ENCODE measurements at places on chromosomes 11 and 22.

GRCh38 chr11:62394825-62395538, 23.9 kb upstream of the SCGB1A1 start:
- DNase-seq = no peak

GRCh38 chr11:132486060-132486459, 1046.2 kb downstream of the OPCML start:
- DNase-seq = no peak

- no peak for DNase-seq
These were observed 132.4 kb downstream of the MN1 start for GRCh38 chr22:27668828-27669797.

DNA sequence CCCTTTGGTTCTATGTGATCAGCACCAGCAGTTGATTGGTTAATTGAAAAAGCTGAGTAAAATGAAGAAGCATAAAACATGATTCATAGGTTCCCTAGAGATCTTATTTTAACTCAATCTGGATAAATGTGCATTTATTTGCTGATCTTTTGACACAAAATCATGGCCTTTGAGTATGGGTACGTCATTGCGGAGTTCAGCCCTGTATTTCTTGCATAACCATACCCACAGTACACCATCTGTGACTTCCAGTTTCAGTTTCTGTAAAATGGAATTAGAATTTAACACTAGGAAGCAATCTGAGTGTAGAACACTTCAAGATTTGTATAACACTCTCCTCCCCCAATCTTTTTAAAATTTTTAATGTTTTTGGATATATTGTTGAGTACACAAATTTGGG, 358.2 kb downstream of the DDX10 start:
- no peak for DNase-seq

DNA sequence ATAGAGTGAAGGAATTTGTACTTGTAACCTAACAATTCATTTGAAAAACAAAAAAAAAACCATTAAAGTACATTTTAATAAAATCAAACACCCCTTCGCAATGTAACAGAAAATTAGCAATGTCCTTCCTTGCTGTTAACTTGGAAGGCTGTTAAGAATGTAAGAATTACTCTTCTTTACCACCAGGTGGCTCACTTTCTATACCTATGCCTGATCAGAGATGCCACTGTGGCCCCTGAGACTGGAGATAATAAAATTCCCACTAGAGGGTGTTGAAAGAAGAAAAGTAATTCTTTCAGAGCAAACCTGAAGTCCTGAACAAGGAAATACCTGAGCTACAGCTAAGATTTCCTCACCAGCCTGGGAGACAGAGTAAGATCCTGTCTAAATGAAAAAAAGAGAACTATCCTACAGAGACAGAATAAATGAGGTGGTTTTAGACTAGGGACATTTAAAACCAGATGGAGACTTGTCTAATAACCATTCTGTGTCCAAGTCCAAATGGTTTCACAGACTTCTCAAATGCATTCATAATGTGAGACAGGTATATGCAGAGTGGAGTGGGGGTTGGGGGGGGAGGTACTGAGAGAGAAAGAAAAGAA, 1089.3 kb downstream of the FAM181B start:
- no peak for DNase-seq

GRCh38 chr11:47132981-47133380, 43.7 kb downstream of the ARFGAP2 start:
- DNase-seq = no peak

DNA sequence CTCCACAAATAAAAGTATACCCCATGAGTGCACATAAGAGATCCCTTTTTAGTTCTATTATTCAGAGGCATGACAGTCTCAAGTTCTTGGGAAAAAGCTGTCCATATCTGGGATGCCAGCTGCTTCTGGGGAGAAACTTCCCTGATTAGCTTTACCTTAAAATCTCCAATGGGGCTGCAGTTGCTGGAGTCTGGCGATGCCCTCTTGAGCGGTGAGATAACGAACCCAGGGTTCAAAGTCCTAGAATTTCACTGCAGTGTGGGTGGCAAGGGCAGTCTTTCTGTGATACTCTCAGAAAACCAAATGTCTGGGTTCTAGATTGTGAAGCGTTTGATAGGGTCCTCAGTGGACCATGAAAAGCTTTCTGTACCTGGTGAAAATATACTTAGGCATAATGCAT, 7.4 kb upstream of the PRR33 start:
- no peak for DNase-seq

GRCh38 chr11:57417056-57417455, 9.9 kb downstream of the SLC43A3 start:
- no peak for DNase-seq

DNA sequence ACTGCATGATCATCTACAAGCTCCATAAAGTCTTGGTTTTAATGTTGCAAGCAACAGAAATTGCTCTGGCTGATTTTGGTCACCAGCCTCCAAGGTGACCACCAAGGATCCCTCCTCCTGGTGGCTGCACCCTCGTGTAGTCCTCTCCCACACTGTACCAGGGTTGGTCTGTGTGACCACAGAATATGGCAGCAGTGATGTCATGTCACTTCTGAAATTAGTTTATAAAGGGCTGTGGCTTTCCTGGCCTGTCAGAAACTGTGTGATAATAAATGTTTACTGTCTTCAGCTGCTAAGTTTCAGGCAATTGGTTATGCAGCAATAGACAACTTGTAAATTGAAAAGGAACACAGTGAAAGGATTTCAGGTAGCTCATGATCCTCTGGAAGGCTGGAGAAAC, 5.3 kb upstream of the PRDM11 start:
- DNase-seq = no peak

DNA sequence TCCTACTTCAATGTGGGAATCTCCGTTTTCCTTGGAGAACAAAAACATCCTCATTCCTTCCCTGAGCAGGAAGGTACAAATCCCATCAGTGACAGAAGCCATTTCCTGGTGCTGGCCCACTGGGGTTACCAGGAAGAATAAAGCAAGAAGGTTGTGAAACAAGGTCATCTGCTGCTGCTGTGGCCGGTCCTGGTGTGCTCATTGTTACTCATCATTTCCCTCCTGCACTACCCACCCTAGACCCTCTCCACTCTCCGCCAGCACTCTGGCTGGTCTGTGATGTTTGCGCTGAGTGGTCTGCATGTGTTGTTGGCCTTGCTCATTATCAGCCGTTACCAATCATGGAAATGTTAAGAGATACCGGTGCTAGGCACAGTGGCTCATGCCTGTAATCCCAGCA, 37.0 kb downstream of the OSBP2 start:
- DNase-seq = no peak

DNA sequence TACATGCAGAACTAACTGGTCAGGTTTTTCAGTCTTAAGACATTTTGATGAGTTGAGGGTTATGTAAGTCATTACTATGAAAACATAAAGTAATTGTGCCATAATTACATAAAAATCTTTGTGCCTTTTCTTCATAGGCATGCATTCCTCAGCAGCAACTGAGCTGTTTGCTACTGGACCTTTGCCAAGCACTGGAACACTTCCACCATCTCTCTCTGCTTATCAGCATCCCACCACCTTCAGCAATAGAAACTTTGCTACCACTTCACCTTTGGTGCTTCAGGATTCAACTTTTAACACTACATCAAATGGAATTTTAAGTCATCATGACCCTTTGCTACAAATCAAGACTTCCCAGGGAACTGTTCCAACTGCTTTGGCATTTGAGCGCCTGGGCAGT, 39.0 kb downstream of the QSER1 start:
- no peak for DNase-seq

GRCh38 chr11:71223671-71224660, 28.4 kb downstream of the SHANK2 start:
- no peak for DNase-seq

DNA sequence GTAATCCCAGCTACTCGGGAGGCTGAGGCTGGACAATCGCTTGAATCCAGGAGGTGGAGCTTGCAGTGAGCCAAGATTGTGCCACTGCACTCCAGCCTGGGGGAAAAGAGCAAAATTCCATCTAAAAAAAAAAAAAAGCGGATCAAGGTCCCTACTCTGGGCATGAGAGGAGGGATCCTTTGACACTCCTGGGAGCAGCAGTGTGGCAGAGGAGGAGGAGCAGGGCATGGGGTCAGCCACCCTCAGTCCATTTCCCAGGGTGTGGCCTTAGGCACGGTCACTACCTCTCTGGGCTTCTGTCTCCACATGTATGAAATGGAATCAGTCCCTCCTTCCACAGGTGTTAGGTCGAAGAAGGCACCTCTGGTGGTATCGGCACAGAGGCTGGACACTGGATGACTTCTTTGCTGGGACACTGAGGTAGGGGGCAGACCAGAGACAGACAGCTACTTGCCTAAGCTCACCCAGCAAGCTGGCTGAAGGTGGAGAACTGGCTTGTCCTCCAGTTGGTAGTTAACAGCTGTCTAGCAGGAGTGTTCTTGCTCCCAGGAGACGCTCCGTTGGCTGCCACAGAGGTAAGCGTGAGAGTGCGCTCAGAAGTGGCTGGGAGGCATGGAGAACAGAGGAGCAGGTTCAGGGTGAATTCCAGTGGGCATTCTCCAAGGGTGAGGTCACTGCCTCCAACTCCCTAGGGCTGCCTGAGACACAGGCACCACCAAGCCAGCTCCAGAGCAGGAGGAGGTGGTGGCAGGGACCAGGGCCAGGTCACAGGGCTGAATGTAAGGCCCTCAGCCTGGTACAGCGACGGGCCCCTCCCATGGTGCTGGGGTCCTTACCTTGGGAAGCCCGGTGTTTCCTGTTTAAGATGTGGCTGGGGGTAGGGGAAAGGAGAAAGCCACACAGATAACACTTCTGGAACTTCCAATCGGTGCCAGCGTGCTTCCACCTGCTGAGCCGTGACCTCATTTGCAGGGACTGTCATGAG, 19.5 kb downstream of the TXN2 start:
- DNase-seq = peak; percentile 35

DNA sequence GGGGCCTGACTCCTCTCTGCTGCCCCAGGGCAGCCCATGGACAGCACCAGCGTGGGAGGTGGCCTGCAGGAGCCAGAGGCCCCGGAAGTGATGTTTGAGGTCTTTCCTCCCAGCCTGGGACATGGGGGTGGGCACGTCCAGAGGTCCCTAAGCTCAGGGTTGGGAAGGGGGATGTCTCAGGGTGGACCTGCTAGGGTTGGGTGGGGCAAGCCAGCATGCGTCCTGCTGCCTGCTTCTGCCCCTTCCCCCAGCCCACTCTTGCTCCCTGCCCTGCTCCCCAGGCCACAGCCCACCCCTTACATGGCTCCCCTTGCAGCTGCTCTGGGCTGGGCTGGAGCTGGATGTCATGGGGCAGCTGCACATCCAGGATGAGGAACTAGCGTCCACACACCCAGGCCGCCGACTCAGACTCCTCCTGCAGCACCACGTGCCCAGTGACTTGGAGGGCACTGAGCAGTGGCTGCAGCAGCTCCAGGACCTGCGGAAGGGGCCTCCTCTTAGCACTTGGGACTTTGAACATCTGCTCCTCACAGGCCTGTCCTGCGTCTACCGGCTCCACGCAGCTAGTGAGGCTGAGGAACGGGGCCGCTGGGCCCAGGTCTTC, 1.3 kb downstream of the FAM180B start:
- DNase-seq = no peak

DNA sequence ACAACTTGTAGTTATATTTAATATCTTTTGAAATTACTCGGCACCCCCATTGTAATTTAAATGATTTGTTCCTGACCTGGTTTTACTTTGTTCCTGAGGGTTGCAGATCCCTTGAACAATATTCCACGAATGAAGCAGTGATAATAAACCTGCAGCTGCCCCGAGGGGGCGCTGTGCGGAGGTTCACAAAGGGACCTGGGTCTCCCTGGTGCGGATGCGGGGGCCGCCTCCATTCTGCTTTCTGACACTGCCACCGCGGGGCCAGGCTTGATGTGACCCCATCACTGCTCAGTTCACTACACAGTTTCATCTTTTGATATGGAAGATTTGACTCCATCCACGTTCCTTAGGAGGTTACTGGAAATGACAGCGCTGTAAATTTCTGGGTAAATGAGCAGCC, 62.9 kb upstream of the PRODH start:
- no peak for DNase-seq

GRCh38 chr11:119344291-119345010, 2.1 kb downstream of the MFRP start:
- DNase-seq = no peak

- peak; percentile 75 for DNase-seq
These were observed 5.7 kb upstream of the SULT4A1 start for GRCh38 chr22:43867839-43868635.

DNA sequence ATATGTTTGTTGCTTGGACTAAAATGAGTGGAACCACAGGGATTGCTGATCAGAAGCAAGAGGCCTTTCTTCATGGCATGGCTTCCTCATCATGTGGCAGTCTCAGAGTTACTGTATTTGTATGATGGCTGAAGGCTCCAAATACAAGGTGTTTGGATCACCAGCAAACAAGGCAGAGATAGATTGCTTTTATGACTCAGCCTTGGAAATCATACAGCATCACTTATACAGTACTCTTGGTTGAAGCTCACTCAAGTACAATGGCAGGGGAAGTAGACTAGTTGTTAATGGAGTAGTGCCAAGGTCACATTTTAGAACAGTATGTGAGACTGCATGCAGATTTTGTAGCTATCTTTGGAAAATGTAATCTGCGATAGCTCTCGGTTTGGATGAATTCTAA, 16.6 kb downstream of the CAPRIN1 start:
- DNase-seq = no peak

- no peak for DNase-seq
These were observed 27.2 kb upstream of the GLYATL1 start for GRCh38 chr11:58912124-58912523.

GRCh38 chr11:112298535-112298934, 37.9 kb upstream of the PLET1 start:
- no peak for DNase-seq

- no peak for DNase-seq
These were observed 63.8 kb upstream of the RRAS2 start for GRCh38 chr11:14422814-14423182.

DNA sequence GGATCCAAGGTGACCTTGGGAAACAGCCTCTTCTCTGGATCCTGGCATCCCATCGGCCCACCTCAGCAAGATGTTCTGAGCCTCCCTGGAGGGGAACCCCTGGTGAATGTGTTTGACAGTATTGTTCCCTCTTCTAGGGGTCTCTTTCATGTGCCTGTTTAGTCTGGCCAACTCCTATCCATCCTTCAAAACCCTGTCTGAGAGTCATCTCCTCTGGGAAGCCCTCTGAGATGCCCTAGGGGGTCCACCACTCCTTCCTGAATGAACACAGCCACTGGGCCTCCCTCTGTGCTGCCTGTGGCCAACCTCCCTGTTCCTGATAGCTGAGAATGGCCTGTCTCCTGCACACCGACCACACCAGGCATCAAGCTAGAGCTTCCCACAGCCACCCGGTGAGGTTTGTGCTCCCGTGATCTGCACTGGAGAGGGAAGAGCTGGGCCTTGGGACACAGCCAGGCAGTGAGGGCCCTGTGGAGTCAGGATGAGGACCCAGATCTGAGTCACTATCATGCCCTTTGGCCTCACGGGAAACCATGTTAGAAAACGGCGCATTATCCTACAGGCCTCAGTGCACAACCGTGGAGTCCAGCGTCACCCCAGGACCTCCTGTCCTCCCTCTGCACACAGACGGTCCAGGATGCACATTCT, 8.8 kb downstream of the WNT7B start:
- no peak for DNase-seq
